ENCODE measurements at places on chromosomes 7 and 10.
A peak's percentile ranks its signal among the peaks of the same experiment; 100 is the strongest.

GRCh38 chr7:134155206-134155605 is 28.1 kb downstream of the LRGUK start:
- no peak for DNase-seq

- DNase-seq = no peak
Observed at GRCh38 chr7:42085531-42085930, 151.5 kb downstream of the GLI3 start.

DNA sequence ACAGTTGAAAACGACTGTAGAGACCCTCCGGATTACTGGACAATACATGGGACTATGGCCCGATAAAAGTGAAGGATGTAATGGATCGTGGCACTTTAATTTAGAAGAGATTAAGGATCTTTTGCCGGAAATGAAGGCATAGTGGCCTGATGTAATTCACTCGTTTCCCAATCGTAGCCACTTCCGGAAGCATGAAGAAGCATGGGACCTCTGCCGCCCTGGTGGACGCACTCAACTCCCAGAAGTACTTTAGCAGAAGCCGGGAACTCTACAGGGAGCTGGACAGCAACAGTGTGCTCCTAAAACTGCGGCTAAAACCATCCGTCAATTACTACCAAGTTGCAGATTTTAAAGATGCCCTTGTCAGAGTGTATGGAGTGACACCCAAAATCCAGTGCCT is 59.6 kb upstream of the NUPR2 start:
- DNase-seq = no peak

DNA sequence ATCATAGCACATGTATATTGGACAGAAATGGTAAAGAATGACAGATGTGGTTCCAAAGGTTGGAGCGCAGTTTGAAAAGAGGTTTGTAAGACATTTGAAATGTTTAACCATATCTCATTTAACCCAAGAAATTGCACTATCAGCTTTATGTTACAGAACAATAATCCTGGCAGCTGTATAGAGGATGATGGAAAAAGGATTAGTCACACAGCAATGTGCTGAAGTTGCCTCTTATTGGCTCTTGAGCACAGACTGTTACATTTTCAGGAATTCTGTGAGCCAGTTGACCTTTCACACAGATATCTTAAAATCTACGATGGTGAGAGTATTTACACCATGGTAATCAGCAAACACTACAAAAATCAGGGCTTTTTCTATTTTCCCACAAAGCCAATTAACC is 3.9 kb downstream of the COG5 start:
- DNase-seq = peak; percentile 72

DNA sequence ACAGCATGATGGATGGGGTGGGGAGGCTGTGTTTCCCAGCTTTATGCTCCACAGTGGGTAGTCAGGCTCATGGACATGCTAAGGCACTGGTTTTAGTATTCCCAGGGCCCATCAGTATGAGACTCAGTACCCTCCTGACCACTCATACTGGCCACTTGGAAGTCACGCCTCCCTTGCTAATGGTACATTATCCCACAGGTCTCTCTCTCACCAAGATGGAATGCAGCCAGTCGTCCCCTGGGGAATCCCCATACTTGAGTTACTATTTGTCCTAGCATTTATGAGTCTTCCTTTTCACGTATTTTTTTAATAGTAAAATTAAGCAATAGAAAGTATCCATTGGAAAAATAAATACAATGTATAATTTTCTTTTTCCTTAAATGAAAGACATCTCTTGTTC is 80.6 kb upstream of the TBX20 start:
- no peak for DNase-seq

DNA sequence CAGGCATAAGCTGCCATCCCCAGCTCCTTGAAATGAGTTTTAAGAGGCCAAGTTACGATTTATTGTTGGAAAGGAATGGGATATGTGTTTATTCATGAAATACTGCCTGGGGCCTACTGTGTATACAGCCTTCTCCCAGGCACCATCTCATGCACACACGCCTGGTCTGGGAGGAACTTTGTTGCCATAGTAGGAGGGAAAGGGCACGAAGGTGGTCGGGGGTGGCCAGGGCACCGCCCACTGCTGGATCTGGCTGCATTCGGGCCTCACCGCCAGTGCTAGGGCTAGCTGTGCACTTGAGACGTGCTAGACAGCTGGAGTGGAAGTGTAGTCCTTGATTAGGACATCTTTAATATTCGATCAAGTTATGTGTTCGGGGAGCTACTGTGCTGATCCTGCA is 84.0 kb downstream of the UBE3C start:
- DNase-seq = no peak

- peak; percentile 79 for DNase-seq
Observed at GRCh38 chr7:114922026-114922651, at the start of gene MDFIC. MDFIC (plus strand) TSS chr7:114922094; CDS start chr7:114923034, 940 bp downstream.

DNA sequence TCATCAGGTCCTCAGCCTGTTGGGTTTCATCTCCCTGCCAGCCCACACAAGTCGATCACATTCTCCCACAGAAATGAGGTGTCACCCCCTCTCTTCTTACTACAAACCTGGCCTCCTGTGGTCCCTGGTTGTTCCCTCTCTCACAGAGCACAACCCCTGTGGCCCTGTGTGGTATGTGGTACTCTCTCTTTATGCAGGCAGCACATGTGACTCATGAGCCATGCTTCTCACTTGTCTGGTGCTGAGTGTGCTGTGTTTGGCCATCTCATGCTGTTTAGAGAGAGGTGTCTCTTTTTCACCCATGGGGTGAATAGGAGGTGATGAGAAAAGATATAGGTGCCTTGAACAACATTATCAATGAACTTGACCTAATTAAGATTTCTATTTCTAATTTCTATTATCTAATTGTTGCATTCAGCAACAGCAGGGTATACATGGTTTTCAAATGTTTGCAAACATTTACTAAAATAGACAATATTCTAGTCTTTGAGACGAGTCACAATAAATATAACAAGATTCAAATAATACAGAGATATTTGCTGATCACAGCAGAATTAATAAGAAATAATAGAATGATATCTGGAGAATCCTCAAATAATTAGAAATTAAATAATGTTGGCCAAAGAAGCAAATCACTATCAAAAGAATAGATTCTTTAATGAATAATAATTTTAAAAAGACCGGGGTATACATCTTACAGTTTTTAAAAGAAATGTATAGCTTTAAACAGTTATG is 633.8 kb upstream of the IGFBP3 start:
- no peak for DNase-seq

GRCh38 chr7:25908154-25908949 is 243.6 kb upstream of the NFE2L3 start:
- DNase-seq = no peak

DNA sequence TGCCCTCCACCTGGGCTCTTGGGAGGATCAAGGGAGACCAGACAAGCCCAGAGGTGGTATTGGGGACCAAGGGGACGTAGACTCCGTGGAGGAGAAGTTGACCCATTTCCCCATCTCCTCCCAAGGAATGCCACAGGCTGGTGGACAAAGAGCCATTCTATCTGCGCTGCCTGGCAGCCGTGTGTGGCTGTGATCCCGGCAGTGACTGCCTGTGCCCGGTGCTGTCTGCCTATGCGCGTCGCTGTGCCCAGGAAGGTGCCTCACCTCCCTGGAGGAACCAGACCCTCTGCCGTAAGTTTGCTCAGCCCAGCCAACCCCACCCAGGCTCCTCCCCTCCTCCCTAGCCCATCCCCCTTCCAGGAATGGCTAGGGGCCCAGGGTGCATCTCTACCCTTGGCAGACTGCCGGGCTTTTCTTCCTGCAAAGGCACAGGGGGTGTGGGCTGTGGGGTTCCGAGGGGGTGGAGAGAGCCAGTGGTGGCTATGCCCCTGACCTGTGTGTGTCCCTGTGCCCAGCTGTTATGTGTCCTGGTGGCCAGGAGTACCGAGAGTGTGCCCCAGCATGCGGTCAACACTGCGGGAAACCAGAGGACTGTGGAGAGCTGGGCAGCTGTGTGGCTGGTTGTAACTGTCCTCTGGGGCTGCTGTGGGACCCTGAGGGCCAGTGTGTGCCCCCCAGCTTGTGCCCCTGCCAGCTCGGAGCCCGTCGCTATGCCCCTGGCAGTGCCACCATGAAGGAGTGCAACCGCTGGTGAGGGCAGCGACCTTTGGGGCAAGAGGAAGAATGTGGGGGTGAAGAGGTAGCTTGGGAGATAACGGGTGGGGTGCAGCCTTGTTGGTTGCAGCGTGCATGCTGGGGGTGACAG is 10.2 kb upstream of the ZNF467 start:
- DNase-seq = no peak

- peak; percentile 86 for DNase-seq
Observed at GRCh38 chr7:96034940-96035727, 262.8 kb downstream of the DYNC1I1 start.

DNA sequence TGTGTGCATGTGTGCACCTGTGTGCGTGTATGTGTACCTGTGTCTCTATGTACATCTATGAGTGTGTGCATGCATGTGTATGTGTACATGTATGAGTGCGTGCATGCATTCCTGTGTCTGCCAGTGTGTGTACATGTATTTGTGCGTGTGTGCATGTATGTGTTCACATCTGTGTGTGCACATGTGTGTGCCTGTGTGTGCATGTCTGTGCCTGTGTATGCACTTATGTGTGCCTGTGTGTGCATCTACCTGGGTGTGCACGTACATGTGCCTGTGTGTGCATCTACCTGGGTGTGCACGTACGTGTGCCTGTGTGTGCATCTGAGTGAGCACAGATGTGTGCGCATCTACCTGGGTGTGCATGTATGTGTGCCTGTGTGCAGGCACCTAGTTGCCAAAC is 102.2 kb upstream of the DIP2C start:
- no peak for DNase-seq

- no peak for DNase-seq
Observed at GRCh38 chr10:5570979-5571810, 46.4 kb downstream of the CALML3 start.

DNA sequence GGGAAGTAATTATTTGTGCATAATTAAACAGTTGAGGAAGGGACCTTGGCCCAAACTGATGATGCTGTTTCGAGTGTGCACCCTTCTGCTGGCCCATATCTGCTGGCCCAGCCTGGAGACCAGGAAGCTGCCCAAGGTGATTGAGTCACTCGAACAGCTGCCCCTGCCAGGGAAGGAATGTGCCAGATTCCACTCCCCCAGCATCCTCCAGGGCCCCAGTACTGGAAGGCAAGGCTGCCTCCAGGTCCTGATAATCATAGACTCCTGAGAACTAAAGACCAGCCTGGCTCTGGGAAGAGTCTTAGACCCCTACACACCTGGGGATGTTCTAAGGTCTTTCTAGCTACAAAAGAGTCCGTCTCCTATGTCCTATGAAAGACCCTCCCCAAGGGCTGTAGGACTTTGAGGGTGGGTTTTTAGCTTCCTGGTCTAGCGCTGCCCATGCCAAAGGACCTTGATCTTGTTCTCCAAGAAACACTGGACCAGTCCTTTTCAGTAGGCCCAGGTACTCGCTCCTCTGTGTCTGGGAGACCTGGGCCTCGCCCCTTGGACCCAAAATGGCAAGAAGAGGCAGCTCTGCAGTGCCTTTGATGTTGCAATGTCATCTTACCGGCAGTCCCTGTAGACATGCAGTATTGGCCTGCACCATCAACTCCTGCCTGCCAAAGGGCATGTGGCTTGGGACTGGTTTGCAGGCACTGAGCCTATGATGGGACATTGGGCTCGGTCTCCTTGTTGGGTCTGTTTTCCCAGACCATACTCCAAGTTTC is 103.2 kb upstream of the GPR26 start:
- DNase-seq = no peak

- DNase-seq = no peak
Observed at GRCh38 chr10:102580230-102580629, 64.0 kb upstream of the TRIM8 start.

GRCh38 chr7:91504919-91505318 is 240.7 kb downstream of the FZD1 start:
- no peak for DNase-seq

DNA sequence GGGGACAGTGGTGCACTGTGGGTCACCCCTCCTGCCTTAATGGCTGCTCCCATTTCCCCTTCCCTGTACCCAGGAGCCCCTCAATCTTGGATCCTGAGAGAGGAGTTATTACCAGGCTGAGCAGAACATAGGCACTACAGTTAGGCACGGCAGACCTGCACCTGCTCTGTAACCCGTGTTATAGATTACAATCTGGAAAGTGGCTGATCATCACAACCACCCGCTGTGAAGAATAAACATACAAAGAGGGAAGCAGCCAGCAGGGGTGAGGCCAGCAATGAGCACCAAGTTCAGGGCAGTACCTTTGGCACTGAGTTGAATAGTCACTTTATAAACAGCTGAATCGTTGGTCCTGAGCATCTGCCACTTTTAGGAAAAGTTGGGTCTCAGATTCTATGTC is 1.7 kb downstream of the CDHR1 start:
- no peak for DNase-seq

DNA sequence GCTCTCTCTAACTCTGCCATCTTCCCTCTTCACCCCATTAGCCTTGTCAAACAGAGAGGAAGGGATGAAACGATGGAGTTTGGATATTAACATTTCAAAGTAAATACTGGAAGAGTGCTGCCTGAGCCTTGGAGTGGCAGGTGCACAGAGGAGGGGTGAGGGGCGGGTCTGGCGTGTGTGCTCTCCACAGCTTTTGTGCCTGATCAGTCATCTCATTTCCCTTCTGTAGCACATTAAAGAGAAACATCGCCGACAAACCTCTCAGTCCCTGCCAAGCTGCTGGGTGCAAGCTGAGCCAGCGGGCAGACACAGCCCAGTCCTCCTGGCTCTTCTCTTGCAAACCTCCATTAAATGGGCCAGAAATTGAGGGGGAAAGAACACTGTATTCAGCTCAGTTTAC is 76.2 kb downstream of the SLIT1 start:
- DNase-seq = no peak
